GM23248 (cell line): ENCODE measurements at places on chromosomes 2 and 18. TPM values are rescaled to one million over a fixed set of nuclear protein-coding genes. Genes with fewer than 3 reads are reported as not detected.

DNA sequence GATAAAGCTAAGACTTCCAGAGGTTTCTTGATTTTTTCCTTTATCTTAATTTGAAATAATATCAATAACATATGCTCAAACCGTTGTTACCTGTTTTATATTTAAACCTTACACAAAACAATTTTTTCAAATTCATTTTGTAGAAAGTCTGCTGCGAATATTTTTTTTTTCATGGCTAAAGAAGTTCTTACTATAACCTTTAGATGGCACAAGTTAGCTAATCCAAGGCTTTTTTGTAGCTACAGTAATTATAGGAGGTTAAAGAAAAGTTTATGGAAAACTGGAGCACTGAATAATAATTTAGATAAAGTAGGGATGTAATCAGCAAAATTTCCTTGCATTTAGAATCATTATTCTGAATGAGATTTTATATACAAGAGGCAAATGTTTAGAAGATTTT is 78.0 kb upstream of the PNPT1 start:
- peak; percentile 74 for DNase-seq

- DNase-seq: no peak
These were observed 438.8 kb downstream of the SPAG16 start for GRCh38 chr2:213723041-213723560.

DNA sequence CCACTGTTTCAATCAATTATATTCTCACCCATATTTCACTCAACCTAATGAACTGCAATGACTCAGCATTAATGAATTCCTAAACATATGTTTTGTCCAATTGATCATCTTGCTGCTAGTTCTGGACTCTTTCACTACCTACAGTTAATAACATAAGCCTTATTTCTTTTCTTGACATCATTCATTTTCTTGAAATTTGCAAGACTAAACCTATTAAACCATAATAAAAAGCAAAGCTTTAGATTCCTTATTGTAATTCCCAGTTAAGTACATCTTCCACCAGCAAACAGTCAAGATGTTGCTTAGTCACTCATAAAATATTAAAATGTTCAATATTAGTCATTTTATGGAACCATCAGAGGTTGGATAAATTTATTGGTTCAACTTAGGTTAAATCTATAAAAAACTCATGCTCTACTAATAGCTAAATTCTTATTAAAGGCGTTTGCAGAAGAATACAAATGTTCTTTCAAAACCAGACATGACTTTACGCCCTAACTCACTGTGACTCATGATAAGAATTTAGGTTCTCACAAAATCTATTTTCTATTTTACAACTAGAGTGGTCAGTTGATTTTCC is 599.4 kb downstream of the RNF144A start:
- peak; percentile 67 for DNase-seq

GRCh38 chr2:239762655-239763269 is 262.4 kb downstream of the NDUFA10 start:
- DNase-seq: peak; percentile 14

DNA sequence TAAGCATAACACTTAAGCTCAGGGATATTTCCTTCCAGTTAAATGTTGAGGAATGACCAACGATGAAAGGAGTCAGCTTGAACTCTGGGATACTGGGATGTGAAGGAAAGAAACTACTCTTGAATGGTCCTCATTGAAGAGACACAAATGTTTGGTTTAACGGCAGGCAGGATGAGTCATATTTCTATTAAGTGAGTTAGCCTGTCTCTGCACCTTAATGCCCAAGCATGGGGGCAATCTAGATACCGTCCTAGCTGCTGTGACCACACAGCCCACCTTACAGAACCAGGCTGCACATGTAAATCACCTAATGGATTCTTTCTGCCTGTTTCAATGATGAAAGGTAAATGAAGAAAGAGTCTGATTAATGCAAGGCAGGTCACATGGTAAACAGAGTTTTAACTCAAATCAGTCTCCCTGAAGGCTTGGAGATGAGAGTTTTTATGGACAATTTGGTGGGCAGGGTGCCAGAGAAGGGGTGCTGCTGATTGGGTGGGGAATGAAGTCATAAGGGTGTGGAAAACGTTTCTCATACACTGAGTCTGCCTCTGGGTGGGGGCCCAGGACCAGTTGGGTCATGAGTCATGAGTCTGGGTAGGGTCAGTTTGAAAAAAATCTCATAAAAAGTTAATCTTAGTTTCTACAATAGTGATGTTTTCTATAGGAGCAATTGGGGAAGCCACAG is 144.6 kb upstream of the MMADHC start:
- peak; percentile 76 for DNase-seq

DNA sequence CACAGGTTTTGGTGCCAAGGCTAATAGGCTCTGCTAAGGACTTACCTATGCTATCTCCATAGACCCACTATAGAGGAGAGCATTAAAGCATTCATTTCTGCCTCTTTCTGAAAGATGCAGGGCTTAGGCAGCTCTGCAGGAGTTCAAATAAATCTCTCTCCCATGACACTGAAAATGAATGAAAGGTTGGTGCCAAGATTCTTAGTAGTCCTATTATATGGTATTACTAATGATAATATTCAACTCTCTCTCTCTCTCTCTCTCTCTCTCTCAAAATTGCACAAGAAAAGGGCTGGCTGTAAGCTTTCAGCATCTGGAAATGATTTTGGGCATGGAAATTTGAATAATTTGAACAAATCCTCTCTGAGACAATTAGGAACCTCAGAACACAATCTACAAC is 433.7 kb downstream of the MBD2 start:
- peak; percentile 67 for DNase-seq

- DNase-seq: no peak
These were observed 9.6 kb downstream of the IFIH1 start for GRCh38 chr2:162308747-162309503.

B3GNT7 gene
- 0.08 TPM in 1 of 2 replicates, not detected in the other for polyA plus RNA-seq
